NCI-H1930 (cell line): ENCODE measurements at places on chromosomes 5 and 9.
A peak's percentile ranks its signal among the peaks of the same experiment; 100 is the strongest.

- no peak for DNase-seq
Measured at GRCh38 chr9:126819482-126819881, 14.6 kb downstream of the ZBTB43 start.

DNA sequence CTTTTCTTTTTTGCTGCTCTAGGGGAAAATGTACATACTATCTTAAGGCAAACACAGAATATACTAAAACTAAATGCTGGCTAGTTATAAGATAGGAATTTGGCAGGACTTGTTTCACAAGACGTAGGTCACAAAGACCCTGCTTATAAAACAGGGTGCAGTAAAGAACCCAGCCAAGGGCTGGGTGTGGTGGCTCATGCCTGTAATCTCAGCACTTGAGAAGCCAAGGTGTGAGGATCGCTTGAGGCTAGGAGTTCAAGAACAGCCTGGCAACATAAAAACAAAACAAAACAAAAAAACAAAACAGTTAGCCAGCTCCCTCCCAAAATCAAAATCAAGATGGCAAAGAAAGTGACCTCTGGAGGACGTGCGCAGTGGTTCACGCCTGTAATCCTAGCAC lies 49.5 kb upstream of the DENND4C start:
- DNase-seq = no peak

- no peak for DNase-seq
Measured at GRCh38 chr9:69428017-69428785, 103.2 kb downstream of the ENTREP1 start.

DNA sequence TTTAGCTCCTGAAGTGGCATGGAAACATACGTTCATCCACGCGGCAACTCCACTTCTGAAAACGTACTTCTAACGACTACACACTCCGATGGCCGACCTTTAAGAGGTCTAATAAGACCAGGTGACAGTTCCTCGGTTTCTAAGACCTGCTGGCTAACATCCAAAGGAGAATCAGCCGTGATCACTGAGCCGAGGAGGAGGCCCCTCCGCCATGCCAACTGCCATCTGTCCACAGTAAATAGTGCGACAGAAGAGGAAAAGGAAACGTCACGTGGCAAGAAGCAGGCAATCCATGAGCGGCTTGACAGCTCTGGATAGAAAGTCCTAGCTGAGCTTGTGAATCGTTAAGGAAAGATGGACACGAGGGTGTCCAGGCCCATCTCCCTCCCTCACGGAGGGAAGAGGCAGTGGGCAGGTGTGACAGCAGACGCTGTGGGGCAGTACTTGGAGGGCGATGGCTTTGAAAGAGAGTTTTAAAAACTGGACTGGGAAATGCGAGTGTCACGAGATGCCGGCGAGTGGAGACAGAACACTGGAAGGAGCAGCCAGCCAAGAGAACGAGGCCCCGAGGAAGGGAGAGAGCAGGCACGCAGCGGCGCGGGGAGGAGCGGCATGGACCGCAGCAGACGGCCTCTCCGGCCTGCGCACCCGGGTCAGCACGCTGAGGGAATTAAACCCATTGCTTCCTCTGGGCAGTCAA lies 66.7 kb upstream of the TBC1D9B start:
- no peak for DNase-seq

DNA sequence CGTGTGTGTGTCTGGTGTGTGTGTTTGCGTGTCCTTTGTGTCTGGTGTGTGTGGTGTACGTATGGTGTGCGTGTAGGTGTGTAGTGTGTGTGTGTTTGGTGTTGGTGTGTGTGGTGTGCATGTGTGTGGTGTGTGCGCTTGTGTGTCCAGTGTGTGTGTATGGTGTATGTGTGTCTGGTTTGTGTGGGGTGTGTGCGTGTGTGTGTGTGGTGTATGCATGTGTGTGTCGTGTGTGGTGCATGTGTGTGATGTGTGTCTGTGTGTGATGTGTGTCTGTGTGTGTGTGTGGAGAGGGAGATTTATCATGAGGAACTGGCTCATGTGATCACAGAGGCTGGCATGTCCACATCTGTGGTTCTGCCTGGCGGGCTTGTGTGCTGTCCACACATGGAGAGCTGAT lies 71.7 kb downstream of the CACNA1B start:
- DNase-seq = no peak

DNA sequence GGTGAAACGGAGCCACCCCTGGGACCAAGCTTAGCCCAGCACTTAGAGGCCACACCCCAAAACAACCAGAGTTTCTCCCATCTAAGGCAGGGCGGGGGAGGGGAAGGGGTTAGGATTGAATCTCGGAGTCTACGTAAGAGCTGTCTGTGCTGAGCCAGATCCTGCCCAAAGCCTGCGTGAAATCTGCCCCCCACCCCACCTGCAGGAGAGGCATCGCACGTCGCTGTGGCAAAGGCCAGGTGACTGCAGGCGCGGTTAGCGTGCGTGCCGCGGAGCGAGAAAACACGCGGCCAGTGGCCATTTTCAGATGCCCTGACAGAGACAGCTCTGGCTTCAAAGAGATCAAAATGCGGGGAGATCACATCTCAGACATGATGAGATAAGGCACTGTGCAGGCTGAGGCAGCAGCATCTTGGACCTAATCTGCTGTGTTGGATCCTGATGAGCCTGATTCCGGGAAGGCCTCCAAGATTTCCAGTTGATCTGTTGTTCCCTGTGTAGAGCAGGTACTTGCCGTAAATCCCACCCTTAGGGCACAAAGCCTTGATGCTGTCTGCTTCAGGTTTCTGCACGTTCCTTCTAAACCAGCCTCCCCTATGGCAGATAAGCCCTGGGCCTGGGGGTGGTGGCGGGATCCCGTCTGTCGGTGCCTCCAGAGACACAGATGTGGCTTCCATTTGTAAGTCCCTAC lies 2.5 kb upstream of the QSOX2 start:
- no peak for DNase-seq

DNA sequence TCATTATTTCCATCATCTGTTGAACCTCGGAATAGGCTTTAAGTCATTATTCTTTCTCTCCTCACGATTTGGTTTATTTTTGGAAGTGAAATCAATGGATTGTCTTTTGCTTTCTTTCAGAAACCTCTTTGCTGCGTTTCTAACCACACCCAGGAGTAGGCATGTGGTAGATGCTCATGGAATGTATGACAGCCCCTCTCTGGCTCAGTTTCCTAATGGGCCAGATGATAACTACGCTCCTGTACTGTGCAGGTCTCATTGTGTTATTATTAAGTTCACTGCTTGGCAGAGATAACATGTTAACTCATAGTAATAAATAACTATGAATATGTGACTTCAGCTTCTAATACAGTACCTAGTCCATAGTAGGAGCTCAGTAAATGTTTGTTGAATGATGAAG lies 175.5 kb upstream of the KLF4 start:
- DNase-seq = no peak

- no peak for DNase-seq
Measured at GRCh38 chr5:111548992-111549649, 36.8 kb upstream of the STARD4 start.

DNA sequence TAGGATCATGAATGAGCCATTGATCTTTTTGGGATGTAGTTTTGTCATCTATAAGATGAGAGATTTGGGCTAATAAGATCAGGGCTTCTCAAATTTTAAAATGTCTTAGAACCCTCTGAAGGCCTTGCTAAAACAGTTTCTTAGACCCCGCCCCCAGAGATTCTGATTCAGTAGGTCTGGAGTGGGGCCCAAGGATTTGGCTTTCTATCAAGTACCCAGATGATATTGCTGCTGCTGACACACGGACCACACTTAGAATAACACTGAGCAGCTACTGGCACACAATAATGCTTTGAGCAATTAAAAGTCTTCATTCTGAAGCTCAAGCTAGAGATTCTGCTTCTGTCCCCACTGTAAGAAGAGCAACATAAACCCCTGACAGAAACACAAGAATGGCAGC lies 216.7 kb downstream of the SMARCA2 start:
- DNase-seq = no peak

- no peak for DNase-seq
Measured at GRCh38 chr9:131187957-131188356, 62.6 kb downstream of the NUP214 start.

GRCh38 chr9:4828761-4829160 lies 36.0 kb downstream of the RCL1 start:
- no peak for DNase-seq

GRCh38 chr5:6603643-6604042 lies 29.2 kb downstream of the NSUN2 start:
- DNase-seq = no peak

DNA sequence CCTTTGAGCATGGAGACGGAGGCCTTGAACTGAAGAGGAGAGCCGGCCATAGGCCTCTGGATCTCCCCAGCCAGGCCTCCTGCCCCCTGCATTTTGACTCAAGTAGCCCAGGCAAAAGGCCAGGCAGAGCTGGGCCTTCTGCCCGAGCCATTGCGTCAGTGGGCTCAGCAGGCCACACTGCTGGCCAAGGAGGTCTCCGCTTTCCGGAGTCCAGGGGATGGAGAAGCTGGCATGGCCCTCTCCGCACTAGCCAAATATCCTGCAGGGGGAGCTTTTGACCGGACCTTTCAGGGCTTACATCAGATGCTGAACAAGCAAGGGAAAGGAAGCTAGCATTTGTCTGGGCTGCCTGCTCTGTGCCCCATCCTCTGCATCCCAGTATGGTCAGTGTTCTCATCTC lies 386.8 kb downstream of the TRIM36 start:
- DNase-seq = no peak

DNA sequence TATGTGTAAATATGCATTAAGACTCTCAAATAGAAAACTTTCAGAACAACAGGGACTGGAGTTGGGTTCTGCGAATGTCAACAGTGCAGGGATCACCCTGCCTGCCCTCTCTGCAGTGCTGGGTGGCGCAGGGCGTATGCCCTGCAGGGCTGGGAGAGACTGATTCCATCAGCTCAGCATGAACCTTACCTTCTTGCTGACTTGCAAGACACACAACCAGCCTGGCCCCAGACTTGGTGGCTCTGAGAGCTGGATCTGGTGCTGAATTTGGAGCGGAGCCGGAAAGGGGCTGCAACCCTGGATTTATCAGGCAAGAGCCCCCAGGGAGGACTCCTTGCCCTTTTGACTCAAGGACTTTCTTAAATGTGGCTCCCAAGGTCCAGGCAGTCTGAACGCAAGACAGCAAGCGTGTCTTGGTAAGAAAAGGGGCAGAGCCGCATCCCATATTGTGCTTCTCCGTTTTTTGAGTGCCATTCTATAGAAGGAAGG lies 376.0 kb upstream of the IRX2 start:
- no peak for DNase-seq

GRCh38 chr5:150879358-150879757 lies 25.4 kb downstream of the ZNF300 start:
- DNase-seq = no peak

DNA sequence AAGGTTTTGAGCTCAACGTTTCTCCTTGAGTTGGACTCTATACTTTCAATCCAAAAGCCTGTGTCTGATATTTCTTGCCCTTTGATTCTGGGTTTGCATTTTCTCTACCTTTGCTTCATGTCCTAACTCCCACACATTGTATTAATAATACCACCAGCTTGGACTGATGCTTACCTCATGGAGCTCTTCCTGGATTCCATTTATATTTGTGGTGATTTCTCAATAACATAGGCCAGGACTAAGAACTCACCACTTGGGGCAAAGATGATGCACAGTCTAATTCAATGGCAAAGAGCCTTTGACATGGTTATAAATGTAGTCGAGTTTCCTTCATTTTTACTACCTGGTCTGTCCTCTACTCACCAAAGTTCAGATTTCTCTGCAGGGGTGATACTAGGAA lies 27.5 kb upstream of the EFNA5 start:
- DNase-seq = no peak

- no peak for DNase-seq
Measured at GRCh38 chr5:55568654-55569512, 34.1 kb upstream of the PLPP1 start.

DNA sequence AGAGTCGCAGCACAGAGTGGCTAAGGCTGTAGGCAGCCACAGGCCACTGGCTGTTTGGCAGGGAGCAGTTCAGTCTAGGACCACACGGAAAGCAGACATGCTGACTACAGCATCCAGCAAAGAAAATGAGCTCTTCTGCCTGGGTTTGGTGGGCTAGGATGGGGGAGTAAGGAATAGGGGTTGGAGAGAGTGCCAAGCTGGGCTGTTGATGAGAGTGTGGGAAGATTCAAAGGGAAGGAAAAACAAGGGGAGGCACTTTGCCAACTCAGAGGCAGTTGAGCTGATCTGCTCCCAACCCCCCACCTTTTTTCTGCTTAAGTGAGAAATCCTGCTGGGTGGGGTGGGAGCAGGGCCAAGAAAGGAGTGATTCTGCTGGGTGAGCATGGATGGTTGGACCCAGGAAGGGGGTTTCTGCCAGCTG lies 35.9 kb downstream of the SVEP1 start:
- no peak for DNase-seq

- DNase-seq = peak; percentile 62
Measured at GRCh38 chr9:136485049-136486045, 2.5 kb upstream of the SEC16A start.

- DNase-seq = no peak
Measured at GRCh38 chr9:134163371-134164196, 780 bp downstream of the RNU6ATAC start.

DNA sequence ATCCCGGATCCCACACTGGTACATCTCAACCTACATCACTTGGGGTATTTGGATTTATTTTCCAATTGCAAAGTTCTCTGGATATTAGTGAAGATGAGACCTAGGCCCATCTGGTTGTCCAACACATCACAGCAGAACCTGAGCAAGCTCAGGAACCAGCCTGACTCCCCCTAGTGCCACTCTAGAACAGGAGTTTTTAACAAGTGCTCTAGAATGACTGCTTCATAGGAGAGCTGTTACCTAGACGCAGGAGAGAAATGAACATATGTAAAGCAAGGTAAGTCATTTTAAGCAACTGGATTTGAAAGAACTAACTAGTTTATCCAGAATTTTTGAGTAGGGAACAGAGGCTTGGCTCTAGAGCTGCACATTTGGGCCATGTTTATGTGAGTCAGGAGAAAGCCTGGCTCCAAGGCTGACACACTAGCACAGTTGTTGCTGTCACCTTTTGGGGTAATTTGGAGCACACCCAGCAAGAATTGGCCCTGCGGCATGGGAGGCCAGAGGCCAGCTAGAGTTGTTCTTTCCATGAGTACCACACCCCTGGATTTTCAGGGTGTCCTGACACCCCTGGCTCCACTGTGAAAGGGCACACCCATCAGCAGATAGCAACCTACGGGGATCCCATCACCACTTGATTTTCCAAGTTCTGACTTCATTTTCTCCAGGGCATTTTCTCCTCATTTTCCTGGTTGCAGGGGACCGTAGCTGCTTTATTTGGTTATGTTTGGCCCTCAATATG lies 110.9 kb upstream of the LPAR1 start:
- DNase-seq = no peak
